ENCODE measurements at places on chromosomes 4 and X.

- DNase-seq = no peak
Measured at GRCh38 chr4:23937173-23937572, 47.3 kb upstream of the PPARGC1A start.

- DNase-seq = no peak
Measured at GRCh38 chr4:38266616-38267015, 306.4 kb downstream of the PTTG2 start.

DNA sequence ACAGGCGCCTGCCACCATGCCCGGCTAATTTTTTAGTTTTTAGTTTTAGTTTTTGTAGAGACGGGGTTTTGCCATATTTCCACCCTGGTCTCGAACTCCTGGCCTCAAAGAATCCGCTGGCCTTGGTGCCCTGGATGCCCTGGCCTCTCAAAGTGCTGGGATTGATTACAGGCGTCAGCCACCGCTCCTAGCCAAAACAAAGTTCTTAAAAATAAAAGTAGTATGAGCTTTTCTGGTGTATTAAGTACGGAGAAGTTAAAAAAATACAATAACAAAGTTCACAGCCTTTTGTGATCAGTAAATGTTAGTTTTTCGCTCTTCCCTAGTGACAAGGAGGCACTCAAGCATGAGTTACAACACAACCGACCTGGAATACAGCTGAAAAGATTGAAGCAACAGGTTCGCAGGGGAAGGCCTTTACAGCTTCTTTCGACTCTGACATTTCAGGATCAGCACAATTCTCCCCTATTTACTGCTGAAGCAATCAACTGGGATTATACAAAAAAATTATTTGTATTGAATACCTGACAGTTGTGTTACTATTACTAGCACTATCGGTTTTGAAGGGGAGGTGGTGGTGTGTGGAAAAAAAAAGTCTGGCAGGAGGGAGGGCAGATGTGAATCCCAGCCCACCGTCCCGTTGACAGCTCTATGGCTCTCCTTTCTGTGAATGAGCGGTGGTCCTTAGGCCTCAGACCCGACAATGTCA lies 893 bp upstream of the METAP1 start:
- no peak for DNase-seq

DNA sequence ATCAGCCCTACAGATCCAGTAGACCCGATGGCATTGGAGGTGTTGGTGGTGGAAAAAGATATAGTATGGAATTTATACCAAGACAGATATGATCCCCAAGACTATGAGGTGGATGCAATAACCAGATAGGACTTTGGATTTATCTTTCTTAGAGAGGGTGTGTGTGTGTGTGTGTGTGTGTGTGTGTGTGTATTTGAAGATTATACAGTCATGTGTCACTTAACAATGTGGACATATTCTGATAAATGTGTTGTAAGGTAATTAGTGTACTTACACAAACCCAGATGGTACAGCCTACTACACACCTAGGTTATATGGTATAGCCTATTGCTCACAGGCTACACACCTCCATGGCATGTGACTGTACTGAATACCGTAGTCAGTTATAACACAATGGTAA lies 24.4 kb upstream of the TAB3 start:
- no peak for DNase-seq
